Vagina (tissue), 2 donors: ENCODE measurements at places on chromosomes 13 and 19.

GRCh38 chr13:64553411-64554129 lies 2676.6 kb downstream of the PCDH9 start:
- DNase-seq = no peak

GRCh38 chr13:43676320-43676719 lies 110.5 kb downstream of the ENOX1 start:
- DNase-seq = no peak

DNA sequence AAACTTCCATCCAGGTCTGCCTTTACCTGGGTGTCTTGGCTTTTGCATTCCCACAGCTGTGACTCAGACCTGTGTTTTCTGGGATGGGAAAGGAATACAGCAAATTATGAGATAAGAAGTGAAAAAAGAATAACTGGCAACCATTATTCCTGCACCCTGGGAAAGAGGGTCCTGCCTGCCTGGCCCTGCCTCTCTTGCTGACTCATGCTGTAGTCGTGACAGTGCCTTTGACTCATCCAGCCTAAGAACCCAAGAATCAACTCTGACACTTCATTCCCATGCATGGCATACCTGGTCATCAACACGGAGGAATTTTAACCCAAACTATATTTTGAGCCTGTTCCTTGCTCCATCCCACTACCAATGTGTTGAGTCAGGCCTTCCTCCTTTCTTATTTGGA lies 185.4 kb upstream of the SERP2 start:
- no peak for DNase-seq

DNA sequence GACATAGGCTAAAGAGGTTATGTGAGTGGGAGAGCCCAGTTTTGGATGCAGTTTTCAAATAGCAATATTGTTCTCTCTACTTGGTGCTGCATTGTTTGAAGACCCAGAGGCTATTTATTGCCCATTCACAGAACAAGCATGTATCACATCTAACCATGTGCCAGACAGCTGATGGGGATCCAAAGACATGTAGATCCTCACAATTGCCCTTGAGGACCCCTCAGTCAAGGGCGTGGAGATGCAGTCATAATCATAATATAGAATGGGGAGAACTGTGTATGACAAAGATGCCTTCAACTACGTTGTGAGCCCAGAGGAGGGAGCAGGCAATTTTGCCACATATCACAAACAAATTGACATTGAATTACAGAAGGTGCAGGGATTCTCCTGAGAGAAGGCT lies 70.5 kb downstream of the NHLRC3 start:
- DNase-seq = no peak

DNA sequence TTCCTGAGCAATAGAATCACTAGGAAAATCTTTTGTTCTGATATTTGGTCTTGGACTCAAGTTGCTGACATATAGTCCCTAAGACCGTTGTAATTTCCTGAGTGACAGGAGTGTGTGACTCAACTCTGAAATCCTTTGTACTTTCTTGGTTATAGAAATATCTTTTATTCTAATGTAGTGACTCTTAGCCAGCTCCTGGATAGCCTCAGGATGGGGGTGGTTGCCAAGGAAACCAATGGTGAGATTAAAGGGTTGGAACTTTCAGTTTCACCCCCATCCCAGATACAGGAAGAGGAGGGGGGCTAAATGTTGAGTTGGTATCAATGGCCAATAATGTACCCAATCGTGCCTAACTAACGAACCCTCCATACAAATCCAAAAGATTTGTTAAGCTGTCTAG lies 41.8 kb downstream of the MBD3L2B start:
- no peak for DNase-seq

DNA sequence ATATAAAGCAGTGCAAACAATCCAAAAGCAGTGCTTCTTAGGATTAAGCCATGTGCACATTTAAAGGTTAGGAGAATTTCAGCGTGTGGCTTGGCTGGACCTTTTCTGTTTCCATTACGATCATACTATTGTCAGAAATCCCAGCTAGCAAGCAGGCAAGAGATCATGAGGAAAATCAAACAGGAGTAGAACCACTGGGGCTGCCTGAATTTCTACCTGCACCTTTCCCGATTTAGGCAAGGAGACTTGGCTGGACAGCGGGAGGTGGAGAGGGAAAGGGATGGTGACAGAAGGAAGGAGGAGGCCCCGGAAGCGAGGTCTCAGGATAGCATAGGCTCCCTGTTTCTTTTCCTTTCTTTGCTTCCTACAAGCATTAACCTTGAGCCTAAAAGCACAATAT lies 102.5 kb downstream of the FGF14 start:
- no peak for DNase-seq

DNA sequence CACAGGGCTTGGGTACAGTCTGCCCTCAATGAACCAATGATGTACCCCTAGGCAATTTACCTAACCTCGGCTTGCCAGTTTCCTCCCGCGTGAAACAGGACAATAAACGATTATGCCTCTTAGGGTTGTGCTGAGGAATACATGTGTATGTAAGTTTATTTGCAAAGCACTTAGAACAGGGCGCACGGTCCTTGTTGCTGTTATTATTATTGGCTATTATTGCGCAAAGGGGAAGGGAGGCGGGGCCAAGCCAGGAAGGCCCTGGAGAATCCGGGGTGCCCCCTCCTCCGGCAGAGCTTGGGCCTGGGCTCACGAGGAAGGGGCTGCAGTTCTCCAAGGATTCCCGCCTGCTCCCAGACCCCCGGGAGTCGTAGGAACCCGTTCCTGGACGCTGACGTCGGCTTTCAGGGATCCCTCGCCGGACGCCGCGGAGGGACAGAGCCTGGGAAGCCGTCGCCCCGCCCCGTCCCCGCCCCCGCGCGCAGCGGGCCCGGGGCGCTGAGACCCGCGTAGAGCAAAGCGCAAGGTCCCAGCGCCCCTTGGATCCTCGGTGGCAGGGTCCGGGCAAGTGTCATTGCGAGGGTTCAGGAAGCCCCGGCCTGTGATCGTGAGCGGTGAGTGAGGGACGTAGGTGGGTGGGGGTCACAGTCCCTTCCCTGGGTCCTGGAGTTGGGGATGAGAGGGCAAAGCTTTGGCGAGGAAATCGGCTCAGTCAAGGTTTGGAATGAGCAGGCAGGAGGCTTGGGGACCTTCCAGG lies at the start of gene TMEM91:
Gene TMEM91, plus strand, starts transcription at position 293 of the 757 bp plus-strand sequence. CDS start 1,777 bp downstream, outside the sequence.
- no peak for DNase-seq

GRCh38 chr13:106534639-106535551 lies 567 bp downstream of the EFNB2 start:
- DNase-seq = no peak
